ENCODE measurements at places on chromosomes 3 and 15.

- no peak for DNase-seq
Observed at GRCh38 chr15:29401644-29402043, 132.0 kb upstream of the NSMCE3 start.

DNA sequence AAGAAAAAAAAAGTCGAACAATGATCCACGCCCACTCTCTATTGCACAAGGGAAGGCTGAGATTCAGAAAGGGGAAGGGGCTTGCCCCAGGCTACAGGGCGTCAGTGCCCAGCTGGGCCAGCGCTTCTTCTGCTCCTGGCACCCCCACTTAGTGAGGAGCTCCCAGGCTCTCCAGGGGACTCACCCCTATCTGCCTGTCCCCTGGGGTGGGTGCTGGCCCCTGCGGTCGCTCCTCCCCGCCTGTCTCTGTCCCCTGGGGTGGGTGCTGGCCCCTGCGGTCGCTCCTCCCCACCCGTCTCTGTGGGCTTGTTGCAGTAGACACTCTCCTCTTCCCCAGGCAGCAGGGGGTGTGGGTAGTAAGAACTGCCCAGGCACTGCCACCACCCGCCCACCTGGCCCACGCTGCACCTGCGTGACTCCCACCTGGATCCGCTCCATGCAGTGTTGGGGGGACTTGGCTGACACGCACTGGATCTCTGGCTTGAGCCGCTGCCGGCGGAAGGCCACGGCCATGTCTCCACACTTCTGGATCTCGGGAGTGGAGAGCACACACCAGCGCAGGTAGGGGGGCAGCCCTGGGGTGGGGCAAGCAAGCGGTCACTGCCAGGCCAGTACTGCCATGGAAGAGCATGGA is 14.6 kb downstream of the MELTF start:
- DNase-seq = no peak

DNA sequence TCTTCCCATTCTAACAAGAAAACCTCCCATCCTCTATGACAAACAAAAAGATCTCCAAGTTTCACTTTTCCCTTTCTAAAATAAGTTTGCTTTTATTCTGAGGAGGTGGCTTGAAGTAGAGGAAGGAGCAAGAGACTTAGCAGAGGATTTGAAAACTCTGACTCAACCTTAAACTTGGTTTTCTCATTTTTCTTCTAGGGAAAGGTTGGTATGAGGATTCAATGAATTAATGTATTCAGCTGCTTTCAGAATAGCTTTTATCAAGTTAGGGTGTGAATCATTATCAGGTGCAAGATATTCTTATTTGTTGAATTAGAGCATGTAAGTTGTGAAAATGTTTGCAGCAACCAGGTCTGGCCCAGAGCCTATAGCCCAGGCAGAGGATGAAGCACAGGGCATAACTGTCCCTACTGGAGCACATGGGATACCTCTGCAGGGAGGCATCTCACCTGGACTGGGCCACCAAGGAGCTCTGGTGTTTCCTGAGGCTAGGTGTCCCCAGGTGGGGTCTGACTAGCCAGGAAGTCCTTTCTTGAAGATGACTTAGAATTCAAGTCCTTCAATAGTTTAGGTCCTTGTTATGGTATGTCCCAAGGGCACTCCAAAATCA is 42.3 kb downstream of the SATB1 start:
- no peak for DNase-seq

- peak; percentile 45 for DNase-seq
Observed at GRCh38 chr15:56919031-56919608, 676 bp downstream of the TCF12 start.

DNA sequence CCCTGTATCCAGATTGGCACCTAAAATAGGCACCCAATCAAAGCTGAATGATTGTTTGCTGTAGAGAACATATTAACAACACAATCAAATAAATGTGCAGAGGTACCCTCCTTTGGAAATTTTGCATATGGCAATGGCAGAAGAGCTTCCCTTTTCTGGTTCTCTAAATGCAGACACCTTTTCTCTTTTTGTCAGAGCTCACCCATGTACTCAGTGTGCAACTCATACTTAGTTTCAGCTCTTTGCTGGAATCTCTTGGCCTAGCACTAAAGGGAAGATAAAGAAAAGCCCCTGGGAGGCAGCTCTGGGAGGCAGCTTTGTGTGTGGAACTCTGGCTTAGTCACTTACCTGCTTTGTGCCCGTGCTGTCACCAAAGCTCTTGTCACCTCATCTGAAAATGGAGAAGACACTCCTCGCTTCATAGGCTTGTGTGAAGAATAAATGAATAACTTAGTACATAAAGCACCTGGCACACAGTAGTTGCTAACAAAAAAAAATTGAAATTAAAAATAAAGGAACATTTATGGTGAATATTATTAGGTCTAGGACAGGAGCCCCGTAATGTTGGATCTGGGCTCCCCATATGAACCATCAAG is 28.8 kb downstream of the ST6GAL1 start:
- no peak for DNase-seq

DNA sequence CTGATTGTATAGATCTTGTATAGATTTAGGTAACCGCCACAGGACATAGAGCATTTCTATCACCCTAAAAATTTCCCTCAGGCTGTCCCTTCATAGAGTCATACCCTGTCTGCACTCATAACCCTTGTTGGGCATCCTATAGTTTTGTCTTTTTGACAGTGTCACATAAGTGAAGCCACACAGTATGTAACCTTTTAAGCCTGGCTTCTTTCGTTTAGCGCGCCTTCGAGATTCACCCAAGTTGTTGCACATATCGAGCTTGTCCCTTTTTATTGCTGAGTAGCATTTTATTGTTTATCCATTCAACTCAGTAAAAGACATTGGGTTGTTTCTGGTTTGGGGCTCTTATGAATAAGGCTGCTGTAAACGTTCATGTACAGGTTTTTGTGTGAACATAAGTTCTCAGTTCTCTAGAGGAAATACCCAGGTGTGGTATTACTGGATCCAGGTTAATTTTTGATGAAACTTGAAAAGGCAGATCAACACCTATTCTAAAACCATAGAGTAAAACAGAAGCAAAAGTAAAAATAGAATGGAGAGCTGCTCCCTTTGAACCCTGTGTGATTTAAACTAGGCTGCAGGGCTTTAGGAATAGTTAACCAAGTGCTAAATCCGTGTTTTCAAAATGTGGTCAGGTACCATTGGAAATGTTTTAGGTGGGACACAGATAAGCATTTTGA is 49.5 kb downstream of the CD86 start:
- DNase-seq = no peak

DNA sequence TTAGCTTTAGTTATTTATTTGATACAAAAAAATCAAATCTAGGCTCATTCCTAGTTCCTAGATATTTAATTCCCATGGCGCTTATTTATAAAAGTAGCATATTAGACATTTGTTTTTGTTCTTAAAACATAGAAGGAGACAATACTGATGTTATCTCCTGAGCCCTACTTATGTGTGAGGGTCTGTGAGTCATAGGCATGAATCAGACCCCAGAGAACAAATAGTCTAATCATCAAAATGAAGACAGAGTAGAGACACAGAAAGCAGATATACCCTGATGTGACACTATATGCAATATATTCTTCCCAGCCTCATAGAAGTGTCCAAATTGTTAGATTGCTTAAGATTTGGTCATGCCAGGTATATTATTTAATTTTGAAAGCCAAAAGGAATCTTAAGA is 44.9 kb downstream of the PEX5L start:
- DNase-seq = no peak

GRCh38 chr15:59140422-59141226 is 35.7 kb downstream of the CCNB2 start:
- DNase-seq = no peak

DNA sequence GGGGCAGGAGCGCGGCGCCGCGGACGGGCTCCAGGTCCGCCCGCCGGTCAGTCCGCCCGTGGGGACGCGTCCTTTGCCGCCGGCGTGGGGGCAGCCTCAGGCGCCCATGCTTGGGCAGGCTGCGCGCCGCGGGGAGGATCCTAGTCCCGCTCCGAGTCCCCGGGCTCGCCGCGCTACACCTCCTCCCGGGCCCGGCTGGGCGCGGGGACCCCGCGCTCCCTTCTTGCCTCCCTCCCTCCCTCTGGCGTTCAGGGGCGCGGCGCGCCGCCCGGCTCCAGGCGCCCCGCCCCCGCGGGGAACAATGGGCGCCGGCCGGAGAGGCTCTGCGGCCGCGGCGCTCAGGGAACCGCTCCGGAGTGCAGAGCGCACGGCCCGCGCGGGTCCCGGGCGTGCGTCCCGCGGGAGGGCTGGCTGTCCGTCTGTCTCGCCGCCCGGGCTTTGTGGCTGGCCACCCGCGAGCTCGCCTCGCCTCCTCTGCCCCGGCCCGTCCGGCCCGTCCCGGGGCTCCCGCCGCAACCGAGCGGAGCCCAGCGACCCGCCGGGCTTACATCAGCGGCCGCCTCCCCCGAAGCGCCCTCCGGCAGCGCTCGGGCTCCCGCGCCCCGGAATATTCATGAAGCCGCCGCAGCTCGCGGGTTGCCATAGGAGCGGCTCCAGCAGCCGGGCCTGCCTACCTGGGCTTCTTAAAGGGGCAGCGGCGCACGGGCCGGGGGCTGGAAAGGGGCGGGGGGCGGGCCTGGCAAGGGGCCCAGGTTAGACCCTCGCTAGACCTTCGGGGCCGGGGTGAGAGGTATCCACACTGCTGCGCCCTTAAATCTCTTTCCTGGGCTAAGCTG is at the start of gene HCN4:
Gene HCN4, minus strand, starts transcription at position 658 of the 836 bp plus-strand sequence. CDS start 688 bp downstream, outside the sequence.
- no peak for DNase-seq

- DNase-seq = no peak
Observed at GRCh38 chr3:124288996-124289395, 297.1 kb upstream of the ROPN1 start.

- DNase-seq = no peak
Observed at GRCh38 chr15:23013681-23014080, 25.7 kb downstream of the TUBGCP5 start.

DNA sequence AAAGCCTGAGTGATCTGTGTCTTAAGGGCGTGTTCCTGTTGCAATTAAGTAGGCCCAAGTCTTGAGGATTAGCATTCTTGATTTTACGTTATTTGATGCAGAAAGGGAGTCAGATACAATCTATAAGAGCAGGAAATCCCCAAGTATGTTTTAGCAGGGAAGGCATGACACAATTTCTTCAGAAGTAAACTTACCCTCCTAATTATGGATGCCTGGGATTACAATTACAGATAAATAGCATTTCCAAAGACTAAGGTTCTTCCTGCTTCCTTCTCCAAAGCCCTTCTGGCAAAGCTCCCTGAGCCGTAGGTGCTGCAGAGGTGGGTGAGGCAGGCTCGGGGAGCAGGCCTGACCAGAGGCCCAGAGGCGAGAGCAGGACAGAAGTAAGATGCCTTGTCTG is 34.9 kb upstream of the ST6GAL1 start:
- no peak for DNase-seq

DNA sequence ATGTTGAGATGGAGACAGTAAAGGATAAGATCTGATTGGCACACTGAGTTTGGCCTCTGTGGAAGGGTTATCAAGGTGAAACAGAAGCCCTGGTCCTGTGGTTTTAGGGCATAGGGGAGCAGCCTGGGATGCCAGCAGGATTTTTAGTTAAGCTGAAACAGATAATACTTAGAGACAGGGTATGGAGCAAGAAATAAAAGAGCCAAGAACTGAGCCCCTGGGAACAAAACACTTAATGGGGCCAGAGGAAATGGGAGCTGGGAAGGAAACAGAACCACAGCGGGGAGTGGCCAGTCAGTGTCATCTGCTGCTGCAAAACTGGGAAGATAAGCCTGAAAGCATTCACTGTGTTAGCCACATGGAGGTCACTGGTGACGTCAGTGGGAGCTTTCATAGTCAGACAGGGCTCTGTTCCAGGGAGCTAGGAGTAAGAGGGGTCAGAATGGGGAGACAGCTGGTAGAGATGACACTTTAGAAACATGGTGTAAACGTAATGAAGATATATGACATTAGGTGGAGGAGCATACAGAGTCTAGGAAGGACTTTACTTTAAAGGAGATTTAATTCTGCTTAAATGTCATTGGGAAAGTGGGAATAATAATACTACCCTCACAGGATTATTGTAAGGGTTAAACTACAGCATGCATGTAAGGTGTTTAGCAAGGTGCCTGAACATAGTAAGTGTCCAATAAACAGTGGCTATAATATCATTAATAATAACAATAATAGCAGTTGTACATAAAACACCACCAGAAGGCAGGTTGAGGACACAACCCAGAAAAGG is 172.7 kb upstream of the CTNNB1 start:
- DNase-seq = no peak

- DNase-seq = no peak
Observed at GRCh38 chr15:36432161-36432560, 147.3 kb upstream of the CDIN1 start.

DNA sequence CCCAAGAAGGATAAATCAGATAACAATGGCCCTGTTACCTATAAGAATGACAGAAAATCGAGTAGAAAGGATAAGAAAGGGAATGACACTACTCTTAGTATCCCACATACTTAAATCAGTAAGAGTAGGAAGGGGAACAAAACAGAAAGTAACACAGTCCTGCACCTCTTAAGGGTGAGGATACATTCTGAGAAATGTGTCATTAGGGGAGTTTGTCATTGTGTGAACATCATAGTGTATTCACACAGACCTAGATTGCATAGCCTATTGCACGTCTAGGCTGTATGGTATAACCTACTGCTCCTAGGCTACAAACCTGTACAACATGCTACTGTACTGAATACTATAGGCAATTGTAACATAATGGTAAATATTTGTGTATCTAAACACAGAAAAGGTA is 142.6 kb downstream of the PLCH1 start:
- DNase-seq = no peak

GRCh38 chr15:31571676-31572075 is 245.0 kb downstream of the KLF13 start:
- no peak for DNase-seq

- DNase-seq = no peak
Observed at GRCh38 chr3:112333381-112334317, 693 bp downstream of the CD200 start.

GRCh38 chr3:179036626-179037300 is 34.8 kb downstream of the ZMAT3 start:
- no peak for DNase-seq

- DNase-seq = no peak
Observed at GRCh38 chr3:69712933-69713332, 26.3 kb upstream of the MITF start.

Data from stimulated activated CD8-positive, alpha-beta memory T cell treated with anti-CD3 and anti-CD28 coated beads, Interleukin-12 subunit alpha, Interleukin-12 subunit beta, amount 100 ng/mL, for 4 hours (primary cell).